ENCODE measurements at places on chromosomes 1 and 21. TPM values are rescaled to one million over a fixed set of nuclear protein-coding genes. Genes with fewer than 3 reads are reported as not detected.

- no peak overlapping the region for H3K27ac ChIP-seq
- peaks cover 2% of the 10 kb centered on the region for H3K27me3 ChIP-seq
- DNase-seq, result no peak
Measured at GRCh38 chr1:118947790-118948189, 40.4 kb downstream of the TBX15 start.

The ZNF669 gene
- 8.8 TPM for total RNA-seq

DNA sequence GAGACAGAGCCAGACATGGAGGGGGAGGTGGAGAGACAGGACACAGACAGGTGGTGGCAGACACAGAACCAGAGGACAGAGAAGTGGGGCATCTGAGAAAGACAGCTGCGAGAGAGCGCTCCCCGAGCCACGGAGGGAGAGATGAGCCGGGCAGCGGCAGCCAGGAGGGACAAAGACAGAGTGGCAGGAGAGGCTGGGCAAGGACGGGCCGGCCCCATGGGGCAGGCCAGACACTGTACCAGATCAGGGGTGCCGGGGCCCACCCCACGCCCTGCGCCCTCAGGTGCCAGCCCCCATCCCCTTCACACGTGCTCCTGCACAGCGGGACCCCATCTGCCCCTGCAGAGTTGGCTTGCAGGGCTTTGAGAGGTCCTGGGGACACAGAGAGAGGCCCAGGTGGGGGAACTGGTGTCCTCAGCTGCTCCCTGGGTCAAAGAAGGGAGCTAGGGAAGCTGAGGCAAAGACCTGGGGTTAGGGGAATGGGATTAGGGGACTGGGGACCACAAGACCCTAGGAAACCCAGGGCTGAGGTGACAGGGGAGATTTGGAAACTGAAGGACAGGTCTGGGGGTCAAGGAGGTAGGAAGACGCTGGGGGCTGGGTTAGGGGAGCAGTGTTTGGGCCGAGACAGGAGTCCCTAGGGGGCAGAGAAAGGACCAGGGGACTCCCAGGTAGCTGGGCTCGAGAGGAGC, 643 bp downstream of the FNDC5 start:
- no peak overlapping the region for H3K4me3 ChIP-seq
- DNase-seq, result no peak
- H3K27me3 ChIP-seq, result peaks cover 36% of the 10 kb centered on the region
- H3K36me3 ChIP-seq, result no peaks in the 10 kb centered on the region
- no peak overlapping the region for H3K27ac ChIP-seq
- H3K4me1 ChIP-seq, result no peaks in the 10 kb centered on the region

DNA sequence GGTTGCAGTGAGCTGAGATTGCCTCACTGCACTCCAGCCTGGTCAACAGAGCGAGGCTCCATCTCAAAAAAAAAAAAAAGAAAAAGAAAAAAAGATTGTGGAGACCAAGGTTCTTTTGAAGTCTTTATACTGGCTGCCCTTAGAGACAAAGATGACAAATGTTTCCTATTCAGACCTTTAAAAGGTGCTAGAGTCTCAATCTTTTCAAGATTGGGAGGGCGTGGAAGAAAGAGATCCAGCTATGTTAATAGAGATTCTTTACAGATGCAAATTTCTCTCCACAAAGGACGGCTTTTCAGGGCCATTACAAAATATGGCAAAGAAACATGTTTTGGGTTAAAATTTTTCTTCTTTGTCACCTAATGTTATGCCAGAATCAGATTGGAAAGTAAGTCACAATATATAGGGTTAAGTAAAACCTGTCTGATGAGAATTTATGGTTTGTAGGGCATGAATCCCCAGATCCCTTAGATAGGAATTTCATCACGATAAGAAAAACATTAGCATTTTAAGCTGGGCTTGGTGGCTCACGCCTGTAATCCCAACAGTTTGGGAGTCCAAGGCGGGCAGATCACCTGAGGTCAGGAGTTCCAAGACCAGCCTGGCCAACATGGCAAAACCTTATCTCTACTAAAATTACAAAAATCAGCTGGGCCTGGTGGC, 13.0 kb upstream of the MORC3 start:
- H3K27ac ChIP-seq, result no peak overlapping the region
- no peak for DNase-seq
- H3K4me1 ChIP-seq, result peaks cover 16% of the 10 kb centered on the region

- H3K4me3 ChIP-seq, result no peak overlapping the region
- H3K27me3 ChIP-seq, result no peaks in the 10 kb centered on the region
- no peak overlapping the region for H3K27ac ChIP-seq
Measured at GRCh38 chr1:100474834-100475233, 63.1 kb upstream of the GPR88 start.

The CTBS gene
- total RNA-seq, result 13.5 TPM

DNA sequence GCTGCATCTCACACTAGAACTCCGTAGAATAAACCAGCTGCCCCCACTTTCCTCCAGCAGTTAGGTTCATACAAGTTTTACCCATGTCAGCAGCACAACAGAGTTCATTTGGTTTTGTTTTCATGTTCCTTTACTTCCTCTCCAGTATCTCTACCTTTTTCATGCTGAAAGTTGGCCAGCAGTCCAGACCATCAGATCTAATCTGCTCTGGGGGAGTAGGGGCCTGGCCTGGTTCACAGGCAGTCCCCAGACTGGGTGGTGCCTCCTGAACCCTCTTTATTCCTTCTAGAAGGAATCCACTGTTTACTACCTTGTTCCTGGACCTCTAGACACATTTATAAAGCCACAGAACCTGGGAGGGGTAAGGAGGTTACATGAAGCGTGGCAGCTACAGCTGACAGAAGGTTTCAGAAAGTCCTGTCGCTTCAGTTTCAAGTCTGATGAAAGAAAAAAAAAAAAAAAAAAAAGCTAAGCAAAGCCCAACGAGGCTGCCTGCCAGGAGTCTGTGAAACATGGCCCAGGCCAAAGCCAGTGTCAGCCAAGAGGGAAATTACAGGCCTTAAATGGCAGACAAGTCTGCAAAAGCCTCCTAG, 184.6 kb upstream of the JUN start:
- H3K27me3 ChIP-seq, result no peaks in the 10 kb centered on the region
- peak overlapping the region; percentile 72 for H3K27ac ChIP-seq
- peaks cover 24% of the 10 kb centered on the region for H3K4me1 ChIP-seq
- H3K4me3 ChIP-seq, result no peak overlapping the region
- peak; percentile 41 for DNase-seq

GRCh38 chr1:39178541-39179431, 25.7 kb upstream of the MACF1 start:
- H3K27ac ChIP-seq, result no peak overlapping the region
- no peaks in the 10 kb centered on the region for H3K36me3 ChIP-seq
- no peaks in the 10 kb centered on the region for H3K27me3 ChIP-seq
- peaks cover 11% of the 10 kb centered on the region for H3K4me1 ChIP-seq
- no peak overlapping the region for H3K4me3 ChIP-seq
- DNase-seq, result no peak

DNA sequence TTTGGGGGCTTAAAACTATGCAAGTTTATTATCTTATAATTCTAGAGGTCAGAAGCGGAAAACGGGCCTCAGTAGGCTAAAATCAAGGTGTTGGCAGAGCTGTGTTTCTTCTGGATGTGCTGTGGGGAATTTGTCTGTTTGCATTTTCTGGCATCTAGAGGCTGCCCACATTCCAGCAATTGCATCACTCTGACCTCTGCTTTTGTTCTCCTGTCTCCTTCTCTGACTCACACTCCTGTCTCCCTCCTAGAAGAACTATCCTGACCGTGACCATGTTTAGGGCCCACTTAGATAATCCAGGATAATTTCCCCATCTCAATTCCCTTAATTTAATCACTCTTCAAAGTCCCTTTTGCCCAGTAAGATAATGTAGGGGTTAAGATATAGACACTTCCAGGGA, 127.4 kb upstream of the DEPDC1 start:
- no peaks in the 10 kb centered on the region for H3K27me3 ChIP-seq
- H3K4me1 ChIP-seq, result no peaks in the 10 kb centered on the region
- DNase-seq, result no peak
- H3K27ac ChIP-seq, result no peak overlapping the region
- no peak overlapping the region for H3K4me3 ChIP-seq
- H3K36me3 ChIP-seq, result no peaks in the 10 kb centered on the region
